Astrocyte (in vitro differentiated cells and primary cell): ENCODE measurements at places on chromosomes 2 and 18. TPM values are rescaled to one million over a fixed set of nuclear protein-coding genes. Genes with fewer than 3 reads are reported as not detected.

- no peak for DNase-seq
Measured at GRCh38 chr2:49210191-49210590, 55.9 kb upstream of the FSHR start.

RBFA gene
- total RNA-seq: 24.1 and 24.4 TPM in 2 replicates

DNA sequence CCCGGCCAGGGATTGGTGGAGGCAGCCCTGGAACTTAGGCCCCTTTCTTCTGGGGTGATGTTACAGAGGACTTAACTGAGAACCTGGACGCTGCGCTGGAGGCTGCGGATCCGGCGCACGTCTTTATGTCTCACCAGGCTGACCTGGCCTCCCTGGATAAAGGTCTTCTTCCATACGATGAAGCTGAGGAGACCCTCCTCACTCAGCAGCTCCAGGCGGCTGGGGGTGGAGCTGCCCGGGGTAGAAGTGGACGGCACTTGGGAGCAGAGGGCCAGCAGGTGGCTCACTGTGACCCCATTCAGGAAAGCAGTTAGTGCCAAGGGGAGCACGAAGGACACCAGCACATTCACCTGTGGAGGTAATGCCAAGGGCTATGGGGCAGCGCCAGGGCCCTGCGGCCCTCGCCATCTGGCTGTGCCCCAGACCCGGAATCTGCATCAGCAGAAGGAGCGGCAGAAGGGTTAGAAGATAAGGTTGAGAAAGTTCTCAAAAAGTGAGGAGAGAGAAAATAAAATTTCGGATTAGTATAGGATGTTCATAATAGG lies 8.0 kb downstream of the NTSR2 start:
- no peak for DNase-seq

GRCh38 chr2:236852977-236853374 lies 232.7 kb upstream of the COPS8 start:
- DNase-seq: no peak

C1D gene
- total RNA-seq: 19.0 and 21.8 TPM in 2 replicates

LYPD1 gene
- total RNA-seq: 51.1 and 61.6 TPM in 2 replicates

- peak; percentile 58 for DNase-seq
Measured at GRCh38 chr2:9145109-9145751, 61.4 kb upstream of the ASAP2 start.

HDLBP gene
- 922 and 975 TPM in 2 replicates for total RNA-seq

GRCh38 chr2:204538182-204539018 lies 6.9 kb upstream of the PARD3B start:
- peak; percentile 40 for DNase-seq

DNA sequence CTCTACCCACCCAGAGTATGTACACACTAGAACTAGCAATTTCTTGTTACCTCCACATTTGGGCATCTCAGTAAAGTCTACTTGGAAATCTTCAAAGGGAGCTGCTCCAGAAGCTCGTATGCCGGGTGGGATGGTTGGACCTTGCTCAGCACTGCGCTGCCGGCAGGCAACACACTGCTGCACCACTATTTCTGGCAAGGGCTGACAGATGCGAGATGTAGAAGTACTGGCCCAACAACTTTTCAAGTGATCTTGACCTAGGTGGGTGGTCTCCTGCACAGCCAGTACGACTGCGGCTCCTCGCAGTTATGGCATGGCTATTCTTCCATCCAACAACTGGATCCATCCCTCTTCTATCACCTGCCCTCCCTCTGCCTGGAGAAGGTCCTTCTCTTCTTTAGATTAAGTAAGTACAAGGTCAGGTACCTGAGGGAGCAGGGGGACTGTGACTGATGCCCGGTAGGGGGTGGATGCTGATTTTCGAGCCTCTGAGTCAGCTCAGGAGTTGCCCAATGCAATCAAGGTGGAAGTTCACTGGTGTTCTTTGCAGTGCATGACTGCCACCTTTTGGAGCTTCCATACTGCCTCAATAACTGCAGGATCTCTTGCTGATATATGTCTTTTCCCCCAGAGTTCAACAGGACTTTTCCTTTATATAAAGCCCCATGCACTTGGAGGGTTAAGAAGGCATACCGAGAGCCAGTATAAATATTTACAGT lies 100.4 kb upstream of the SLC1A4 start:
- peak; percentile 49 for DNase-seq

DNA sequence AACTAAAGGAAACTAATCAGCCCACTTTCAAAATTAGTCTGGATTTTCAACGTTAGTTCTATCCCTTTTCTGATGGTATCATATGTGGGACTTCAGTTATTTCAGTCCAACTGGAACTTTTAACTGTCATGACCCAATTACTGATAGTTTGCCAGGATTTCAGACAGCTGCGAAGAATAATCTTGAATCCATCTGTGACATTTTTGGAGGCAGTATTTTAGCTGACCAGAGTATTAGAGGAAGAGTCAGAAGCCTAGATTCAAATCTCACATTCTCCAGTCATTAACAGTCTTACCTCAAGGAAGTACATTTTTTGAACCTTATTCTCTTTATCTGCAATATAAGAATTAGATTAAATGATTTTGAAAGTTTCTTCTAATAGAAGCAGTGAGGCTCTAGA lies 81.3 kb downstream of the PTRHD1 start:
- no peak for DNase-seq

C2orf15 gene
- total RNA-seq: 0.59 and 0.60 TPM in 2 replicates

- no peak for DNase-seq
Measured at GRCh38 chr2:196247114-196247975, 76.0 kb upstream of the STK17B start.

DNA sequence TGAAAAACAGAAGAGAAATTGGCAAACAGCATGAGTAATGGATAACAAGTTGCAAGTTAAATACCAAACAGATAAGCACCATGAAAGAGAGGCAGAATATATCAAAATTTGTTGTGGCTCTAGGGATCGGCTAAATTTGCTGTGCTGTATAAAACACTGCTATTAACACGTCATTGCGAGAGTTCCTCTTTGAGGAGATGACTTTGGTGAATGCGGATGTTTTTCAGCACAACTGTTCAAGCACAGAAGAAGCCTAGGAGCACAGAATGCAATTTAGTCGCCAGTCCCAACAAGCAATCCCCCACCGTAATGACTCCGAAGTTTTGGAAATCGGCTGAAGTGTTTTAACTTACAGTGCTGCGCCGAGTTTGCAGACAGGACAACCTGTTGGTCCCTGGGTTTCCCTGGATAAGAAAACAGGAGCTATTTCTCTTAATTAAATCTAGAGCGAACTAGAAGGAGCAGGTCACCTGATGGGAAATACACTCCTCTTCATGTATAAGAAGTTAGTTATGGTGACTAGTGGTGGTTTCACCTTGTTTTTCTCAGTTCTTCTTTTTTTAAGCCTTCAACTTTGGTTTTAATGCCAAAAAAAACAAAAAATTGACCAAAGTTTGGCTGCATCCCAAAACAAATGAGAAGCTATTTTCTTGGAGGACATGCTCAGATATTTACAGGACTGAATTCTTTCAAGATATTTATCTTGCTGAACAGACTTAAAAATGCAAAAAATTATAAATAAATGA lies 454.1 kb upstream of the SALL3 start:
- DNase-seq: peak; percentile 4

DNA sequence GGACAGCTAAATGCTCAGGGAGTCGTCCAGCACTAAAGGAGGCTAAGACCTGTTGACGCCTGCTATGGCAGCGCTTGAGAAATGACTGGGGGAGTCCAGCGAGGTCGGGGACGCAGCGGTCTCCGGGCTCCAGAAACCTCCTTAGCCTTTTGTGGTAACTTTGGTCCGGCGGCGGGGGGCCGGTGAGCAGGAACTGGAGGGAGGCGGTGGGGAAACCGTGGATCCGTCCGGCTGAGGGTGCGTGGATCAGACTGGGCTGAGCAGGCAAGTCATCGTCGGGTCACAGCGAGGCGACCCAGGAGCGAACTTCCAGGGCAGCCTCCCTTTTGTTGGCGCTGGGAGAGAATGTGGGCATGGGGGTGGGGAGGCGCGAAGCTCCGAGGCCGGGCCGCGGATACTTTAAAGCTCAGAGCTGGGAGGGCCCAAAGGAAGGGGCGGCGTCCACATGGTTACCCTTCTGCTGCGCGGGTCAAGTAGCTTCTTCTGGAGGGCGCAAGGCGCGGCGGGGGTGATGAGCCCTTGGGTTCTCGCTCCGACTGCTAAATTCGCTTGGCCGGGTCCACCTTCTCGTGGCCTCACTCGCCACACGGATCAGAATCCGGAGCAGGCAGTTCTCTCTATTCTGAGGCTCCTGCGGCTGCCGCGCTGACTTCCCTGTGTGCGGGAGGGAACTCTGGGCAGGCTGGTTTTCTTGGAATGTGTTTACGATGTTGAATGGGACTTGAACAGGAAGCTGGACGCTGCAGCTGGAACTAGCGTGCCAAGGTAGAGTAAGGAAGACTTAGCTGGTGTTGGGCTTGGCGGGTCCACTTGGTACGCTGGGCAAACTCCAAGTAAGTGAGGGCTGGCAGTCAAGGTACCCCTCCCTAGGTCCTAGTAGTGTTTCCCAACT lies 920 bp downstream of the GULP1 start:
- peak; percentile 86 for DNase-seq

- DNase-seq: no peak
Measured at GRCh38 chr2:152386266-152386665, 51.3 kb downstream of the FMNL2 start.

- DNase-seq: no peak
Measured at GRCh38 chr2:153360239-153360638, 118.3 kb downstream of the RPRM start.

DNA sequence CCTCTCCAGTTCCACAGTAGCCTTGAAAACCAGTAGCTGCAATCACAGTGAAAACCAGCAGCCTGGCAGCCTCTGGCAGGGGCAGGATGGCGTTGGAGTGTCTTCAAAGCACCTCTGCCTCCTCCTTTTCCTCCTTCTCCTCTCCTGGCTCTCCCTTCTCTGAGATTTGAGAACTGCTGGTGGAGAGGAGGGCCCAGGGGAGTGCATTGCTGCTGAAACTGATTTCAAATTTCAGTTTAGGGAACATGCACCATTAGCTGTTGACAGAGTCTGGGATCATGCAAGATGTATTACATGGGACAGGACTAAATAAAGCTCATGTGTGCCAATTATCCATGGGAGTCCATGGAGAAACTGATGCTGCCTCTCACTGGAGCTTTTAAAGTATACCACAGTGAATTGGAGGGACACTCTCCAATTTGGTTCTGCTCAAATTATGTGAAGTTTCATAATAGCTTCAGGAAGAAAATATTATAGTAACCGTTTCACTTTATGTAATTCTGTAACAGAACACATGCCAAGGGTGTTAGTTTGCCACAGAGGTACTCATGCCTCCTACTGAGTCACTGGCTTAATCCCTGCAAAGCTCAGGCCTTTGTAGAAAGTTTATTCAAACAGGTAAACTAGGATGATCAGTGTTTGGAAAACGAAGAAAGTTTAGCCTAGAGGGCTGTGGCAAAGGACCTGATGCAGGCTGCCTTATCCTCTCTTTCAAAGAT lies 146.1 kb downstream of the PRPF40A start:
- DNase-seq: no peak

DNA sequence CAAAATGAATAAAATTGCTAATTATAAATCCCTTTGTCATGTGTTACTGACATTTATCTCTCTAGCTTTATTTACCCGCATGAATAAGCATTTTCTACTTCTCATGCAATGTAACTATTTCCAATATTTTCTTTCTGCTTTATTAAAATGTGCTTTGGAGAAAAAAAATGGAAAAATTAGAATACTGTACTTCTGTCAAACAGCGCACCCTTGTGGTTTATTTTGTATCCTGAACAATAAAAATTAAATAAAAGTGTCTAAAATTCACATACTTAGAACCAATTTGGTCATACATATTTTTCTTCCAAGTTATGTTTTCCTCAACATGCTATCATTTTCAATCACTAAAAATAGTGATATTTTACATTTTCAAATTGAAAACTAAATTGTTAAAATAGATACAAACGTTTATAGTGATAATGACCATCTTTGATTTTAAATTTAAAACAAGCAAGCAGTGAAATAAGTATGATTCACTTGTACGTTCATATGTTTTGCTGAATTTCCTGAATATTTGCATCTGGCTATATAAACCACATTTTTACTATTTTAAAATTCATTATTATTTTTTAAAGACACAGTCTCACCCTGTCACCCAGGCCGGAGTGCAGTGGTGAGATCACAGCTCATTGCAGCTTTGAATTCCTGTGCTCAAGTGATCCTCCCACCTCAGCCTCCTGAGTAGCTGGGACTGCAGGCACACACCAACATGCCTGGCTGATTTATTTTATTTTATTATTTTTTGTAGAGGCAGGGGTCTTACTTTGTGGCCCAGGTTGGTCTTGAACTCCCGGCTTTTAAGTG lies 95.9 kb upstream of the GRB14 start:
- no peak for DNase-seq

DNA sequence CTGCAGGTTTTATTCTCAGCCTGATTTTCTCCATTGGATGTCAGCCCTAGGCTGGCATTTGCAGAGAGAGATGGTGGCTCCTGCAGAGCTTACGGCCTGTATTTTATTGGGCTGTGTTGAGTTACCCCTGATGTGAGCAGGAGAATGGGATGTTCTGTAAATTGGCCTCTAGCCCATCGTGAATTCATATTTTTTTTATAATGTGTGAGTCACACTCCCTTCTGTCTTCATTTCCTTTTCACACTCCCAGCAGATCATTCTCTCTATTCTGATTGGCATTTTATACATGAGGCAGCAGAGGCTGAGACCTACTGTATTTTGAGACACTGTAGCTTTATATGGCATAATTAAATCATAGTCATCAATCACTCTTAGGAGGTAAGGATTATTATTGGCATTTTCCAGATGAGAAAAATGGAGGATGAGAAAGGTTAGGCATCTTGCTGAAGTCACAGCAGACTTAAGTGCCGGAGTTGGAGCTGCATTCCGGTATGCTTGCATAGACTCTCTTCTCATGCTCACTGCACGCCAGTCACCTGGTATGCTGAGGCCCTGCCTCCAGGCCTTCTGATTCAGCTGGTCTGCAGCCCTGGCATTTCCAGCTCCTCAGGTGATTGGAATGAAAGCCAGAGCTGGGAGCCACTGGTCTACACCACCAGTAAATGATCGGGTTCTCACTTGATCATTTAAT lies 142.4 kb downstream of the NEDD4L start:
- peak; percentile 93 for DNase-seq

LRRTM4 gene
- total RNA-seq: 0.59 and 0.89 TPM in 2 replicates

DNA sequence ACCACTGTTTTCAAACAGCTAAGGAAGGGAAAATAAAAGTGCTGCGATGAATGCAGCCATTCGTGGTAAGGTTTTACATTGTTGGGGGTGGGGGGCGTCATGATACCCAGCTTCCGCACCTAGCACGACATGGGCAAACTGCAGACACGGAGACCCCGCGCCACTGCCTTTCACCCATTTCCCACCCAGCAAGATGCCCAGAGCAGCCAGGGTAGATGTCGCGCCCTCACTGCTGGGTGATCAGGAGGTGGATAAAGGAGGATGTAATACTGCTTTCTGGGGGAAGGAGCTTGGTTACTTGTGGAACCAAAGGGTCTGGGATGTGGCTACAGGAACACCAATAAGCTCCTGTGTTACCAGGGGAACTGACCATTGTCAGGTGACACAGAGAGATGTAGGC lies 138.4 kb downstream of the ZNF516 start:
- DNase-seq: no peak

GRCh38 chr18:11980163-11980493 lies 1.2 kb upstream of the IMPA2 start:
- DNase-seq: no peak

GRCh38 chr2:54740333-54740732 lies 16.9 kb downstream of the EML6 start:
- peak; percentile 48 for DNase-seq

RIT2 gene
- total RNA-seq: not detected in 2 replicates

FOXI3 gene
- 0.60 and 2.3 TPM in 2 replicates for total RNA-seq
